Stimulated activated CD8-positive, alpha-beta memory T cell treated with anti-CD3 and anti-CD28 coated beads, Interleukin-7, amount 100 ng/mL, for 1 hour (primary cell): ENCODE measurements at places on chromosomes 16 and 17.

DNA sequence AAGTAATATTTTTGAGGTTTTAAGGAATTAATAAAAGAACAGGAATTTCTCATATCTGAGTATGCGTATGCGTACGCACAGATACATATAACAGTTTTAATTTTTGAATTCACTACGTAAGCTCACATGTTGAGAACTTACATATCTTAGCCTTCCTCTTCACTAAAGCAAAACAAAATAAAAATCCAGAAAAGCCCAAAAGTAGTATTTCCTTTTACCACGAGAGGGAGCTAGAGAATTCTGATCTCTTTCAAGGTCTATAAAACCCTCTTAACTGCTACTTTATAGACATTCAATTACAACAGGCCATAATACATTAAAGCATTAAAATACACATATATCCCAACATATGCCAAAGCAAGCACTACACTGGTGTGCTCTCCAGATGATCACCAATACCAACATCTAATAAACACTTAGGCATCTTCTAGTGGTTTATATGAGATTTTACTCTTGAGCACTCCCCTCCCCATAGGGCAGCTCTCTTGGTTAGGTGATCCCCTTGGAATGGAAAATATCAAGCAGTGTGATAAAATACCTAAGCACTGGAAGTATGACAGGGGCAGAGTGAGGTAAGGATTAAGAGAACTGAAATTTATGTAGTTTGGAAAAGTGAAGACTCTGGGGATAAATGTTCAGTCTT is 94.0 kb downstream of the SKAP1 start:
- DNase-seq = no peak

DNA sequence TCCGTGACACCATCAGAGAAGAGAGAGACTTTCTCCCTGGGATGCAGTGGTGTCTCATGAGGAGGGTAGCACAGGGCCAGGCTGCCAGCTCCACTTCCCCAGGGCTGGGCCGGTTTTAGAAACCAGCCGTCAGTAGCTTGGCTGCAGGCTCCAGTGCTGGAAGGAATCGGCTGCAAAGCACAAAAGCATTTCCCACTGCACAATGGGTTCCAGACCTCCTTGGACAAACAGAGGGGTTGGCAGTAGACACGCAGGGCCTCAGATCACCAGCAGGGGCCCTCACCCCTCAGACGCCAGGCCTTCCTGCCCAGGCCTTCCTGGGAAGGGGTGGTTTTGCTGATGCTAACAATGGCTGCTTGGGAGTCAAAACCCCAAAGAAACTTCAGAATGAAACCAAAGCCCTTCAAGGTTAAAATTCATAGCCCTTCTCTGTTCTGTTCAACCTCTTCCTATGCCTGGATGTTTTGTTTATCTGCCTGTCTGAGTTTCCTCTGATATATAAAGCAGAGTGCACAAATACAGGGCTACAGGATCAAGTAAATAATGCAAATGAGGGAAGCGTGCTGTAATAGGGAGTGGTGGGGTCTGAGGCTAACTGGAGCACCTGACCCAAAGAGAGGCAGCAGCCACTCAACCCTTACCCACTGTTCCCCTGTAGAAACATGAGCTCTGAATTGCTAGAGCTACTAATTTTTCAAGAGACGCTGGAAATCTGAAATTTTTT is 26.2 kb downstream of the TEKT5 start:
- DNase-seq = no peak

- no peak for DNase-seq
Observed at GRCh38 chr17:34163646-34164045, 91.4 kb upstream of the CCL2 start.

- no peak for DNase-seq
Observed at GRCh38 chr17:68706356-68706920, 105.3 kb upstream of the FAM20A start.

GRCh38 chr16:11964761-11965551 is at the start of gene TNFRSF17:
TSS of gene TNFRSF17 (plus strand) at chr16:11965210. CDS start at chr16:11965325, 115 bp downstream.
- DNase-seq = no peak

GRCh38 chr17:35841505-35841904 is 27.2 kb downstream of the HEATR9 start:
- no peak for DNase-seq

- no peak for DNase-seq
Observed at GRCh38 chr17:40604327-40605080, 39.2 kb upstream of the CCR7 start.

DNA sequence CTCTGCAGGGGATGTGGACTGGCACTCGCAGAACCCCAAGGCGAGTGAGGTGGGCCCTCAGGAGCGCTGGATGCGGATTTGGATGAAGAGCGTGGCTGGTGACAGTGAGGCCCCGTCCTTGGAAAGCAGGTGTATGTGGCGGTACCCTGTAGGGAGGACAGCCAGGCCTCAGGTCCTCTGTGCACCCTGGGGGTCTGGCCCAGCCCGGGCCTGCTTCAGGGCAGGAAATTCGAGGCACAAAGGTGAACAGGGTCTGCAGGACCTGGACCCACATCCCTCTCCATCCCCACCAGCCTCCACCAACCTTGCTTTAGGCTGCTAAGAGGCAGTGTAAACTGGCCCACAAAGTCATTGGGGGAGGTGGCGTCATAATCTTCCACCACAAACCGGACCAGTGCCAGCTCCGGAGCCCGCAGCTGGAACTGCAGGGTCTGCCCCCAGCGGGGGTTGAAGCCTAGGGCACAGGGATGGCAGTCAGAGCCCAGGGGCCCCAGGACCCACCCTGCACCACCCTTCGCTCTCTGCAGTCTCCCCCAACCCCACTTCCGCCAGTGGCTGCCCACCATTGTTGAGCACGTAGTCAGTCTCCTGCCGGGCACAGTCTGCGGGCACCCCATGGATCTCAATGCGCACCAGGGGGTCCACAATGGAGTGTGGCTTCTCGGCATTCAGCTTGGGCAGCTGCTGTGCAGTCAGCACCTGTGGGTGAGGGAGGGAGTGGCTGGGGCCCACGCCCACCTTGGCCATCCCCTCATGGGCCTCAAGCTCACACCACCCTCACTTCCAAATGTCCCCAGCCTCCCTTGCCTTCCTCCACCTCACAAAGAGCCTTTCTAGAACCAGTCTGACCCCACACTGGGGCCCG is 19.5 kb downstream of the PLCD3 start:
- no peak for DNase-seq

GRCh38 chr16:342455-343213 is 9.9 kb downstream of the AXIN1 start:
- DNase-seq = no peak

DNA sequence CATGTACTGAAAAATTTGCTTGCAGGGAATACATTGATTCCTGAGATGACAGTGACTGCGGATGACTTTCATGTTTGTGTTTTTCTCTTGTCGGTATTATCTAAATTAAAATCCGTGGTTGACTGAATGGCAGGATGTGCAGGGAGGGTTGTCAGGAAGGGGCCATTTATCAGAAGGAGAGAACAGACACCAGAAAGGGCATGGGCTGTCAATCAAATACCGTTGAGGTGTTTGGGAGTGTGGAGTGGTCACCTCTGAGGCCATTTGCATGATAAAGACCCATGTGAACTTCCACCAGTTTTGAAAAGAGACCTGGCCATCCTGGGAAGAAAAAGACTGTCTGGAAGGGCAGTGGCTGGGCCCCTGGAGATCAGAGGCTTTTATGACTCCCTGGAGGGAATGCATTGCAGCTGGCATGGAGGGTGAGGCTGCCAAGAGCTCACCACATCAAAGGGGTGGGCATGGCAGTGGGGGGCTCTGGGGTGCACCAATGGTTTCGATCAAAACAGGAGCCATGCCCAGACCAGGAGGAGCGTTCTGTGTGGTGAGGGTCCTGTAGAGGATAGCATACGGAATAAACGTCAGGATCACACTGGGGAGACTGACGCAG is 67.1 kb downstream of the CYLD start:
- no peak for DNase-seq

DNA sequence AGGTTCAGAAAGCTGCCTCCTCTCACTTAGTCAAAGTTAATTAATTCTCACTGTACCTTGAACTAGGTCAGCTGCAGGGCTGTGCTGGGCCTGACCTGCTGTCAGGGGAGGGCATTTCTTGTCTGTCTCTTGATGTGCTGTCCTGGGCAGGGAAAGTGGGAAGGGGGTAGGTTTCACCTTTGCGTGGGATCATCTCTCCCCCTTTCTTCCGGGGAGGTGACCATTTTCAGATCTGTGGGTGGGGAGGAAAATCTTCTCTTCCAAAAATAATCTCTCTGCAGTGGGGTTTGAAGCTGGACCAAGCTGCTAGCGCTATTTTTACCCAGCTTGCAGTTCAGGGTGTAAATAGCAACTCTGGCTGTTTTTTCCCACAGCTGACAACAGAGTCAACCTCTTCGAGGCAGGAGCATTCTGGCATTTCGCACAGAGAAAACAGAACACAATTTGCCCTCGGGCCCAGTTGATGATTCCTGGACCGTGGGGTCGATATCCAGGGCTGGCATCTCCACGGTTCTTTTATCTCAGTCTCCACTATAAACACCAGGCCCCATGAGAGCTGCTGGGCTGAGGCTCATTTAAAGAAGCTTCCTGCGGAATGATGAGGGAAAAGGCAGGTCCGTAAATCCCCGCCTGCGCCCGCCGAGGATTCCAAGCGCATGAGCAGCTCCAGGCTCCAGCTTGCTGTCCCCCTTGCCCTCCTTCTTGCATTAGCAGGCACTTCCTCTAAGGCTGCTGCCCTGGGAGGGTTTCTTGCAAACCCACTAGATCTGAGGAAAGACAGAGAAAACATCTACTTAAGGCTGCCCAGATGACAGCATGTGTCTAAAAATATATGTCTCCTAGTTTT is 93.9 kb downstream of the YPEL2 start:
- DNase-seq = no peak

DNA sequence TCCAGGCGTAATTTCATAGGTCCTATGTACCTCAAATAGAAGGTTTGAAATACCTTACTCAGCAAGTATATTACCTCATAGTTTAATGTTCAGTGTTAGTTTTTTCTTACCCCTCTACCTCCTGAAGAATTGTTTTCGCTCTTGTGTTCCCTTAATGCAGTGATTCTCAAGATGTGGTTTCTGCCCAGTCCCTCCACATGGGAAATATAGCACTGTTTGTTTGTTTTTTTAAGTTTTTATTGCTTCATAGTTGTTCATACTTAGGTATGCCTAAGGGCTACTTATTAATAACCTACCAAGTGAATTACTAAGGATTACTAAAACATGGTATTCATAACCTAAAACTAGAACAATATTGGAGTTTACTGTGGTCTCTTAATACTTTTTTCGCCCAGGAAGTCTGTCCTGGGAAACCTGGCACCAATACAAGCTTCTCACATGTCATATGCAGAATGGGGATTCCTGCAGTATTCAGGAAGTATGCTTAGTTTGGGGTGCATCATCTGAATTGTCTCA is 5.0 kb downstream of the RSPRY1 start:
- DNase-seq = no peak

GRCh38 chr17:47213540-47213939 is 4.4 kb downstream of the MYL4 start:
- DNase-seq = no peak

GRCh38 chr17:59346341-59346740 is 14.9 kb downstream of the YPEL2 start:
- DNase-seq = no peak

- no peak for DNase-seq
Observed at GRCh38 chr16:87474017-87474416, 18.8 kb downstream of the ZCCHC14 start.

GRCh38 chr17:80869481-80870145 is 122.0 kb upstream of the CHMP6 start:
- DNase-seq = no peak

- no peak for DNase-seq
Observed at GRCh38 chr16:73237601-73238000, 189.7 kb upstream of the ZFHX3 start.

DNA sequence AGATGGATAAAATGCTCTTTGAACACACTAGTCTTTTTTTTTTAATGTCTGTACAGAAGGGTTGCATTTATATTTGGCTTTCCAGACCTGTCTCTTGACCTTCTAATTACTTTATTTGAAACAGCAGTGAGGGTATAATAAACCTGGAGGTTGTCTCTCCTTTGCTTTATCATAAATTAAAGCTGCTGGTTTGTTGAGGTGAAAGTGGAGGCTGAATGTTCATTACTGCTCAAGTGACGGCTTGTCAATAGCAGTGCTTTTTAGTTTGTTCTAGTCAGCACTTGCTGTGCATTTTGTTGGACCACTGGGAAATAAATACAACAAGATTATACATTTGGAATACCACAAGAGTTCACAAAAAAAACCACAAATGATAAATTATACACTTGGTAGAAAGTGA is 264.2 kb downstream of the IRX3 start:
- DNase-seq = no peak
